ENCODE measurements at places on chromosomes 5 and 9.

GRCh38 chr5:171496456-171496855, 77.0 kb downstream of the FGF18 start:
- DNase-seq = no peak

DNA sequence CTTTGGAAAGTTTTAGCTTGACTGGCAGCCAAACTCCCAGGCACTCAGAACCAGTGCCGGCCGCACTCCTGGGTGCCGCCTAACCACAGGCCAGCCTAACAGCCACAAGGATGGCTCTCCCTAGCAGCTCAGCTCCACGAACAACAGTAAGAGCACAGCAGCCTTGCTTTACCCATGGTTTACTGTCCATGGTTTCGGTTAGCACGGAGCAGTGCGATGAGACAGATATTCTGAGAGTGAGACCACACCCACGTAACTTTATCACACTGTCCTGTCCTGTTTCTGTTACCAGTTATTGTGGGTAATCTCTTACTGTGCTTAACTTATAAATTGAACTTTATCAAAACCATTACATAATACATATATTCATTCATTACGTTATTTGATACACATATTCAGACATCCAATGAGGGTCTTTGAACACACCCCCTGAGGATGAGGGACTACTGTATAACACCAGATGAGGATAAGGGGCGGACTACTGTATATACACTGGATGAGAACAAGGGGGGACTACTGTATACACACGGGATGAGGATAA, 12.4 kb downstream of the CLPTM1L start:
- DNase-seq = no peak

DNA sequence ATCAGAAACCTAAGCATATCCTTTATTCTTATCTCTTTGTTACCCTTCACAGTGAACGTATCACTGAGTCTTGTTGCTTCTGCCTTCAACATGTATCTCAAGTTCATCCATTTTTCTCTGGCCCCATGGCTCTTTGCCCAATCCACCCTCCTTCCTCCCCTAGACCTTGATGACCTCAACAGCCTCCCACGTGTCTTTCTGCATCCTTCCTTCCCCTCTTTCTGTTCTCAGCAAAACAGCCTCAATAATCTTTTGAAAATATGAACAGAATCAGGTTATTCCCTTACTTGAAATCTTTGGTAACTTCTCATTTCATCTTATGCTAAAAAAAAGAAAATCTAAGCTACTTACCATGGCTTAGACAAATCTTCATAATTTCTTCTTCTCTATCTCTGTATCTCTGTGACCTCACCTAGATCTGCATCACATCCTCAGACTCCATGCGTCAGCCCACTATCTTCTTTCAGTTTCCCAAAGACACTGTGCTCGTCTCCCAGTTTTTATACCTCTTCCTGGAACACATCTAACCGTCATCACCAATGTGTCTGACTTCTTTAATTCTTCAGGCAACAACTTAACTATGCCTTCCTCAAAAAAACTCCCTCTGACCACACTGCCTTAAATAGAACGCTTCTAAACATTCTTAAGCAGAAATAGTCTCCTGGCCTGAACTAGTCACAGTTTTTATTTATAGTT, 208.0 kb downstream of the PARP8 start:
- DNase-seq = no peak

GRCh38 chr5:115977096-115977495, 14.8 kb downstream of the LVRN start:
- DNase-seq = no peak

DNA sequence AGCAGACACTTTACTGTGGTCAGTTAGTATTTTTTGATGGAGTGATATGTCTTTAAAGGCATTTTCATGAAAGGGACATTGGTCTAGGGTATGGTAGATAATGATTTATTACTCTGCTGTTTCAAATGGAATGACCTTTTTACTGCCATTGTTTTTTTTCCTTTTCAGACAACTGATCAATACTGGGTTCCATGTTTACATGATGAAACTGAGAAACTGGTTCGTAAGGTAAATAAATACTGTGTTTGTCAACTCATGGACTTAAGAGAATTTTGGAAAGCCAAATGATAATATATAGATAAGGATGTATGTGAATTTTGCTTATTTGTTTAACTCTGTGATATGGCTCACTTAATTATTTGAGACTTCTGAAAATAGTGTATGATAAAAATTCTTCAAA, 35.5 kb downstream of the VPS13A start:
- DNase-seq = no peak

- no peak for DNase-seq
Observed at GRCh38 chr9:127360829-127361228, 36.1 kb upstream of the SLC2A8 start.

DNA sequence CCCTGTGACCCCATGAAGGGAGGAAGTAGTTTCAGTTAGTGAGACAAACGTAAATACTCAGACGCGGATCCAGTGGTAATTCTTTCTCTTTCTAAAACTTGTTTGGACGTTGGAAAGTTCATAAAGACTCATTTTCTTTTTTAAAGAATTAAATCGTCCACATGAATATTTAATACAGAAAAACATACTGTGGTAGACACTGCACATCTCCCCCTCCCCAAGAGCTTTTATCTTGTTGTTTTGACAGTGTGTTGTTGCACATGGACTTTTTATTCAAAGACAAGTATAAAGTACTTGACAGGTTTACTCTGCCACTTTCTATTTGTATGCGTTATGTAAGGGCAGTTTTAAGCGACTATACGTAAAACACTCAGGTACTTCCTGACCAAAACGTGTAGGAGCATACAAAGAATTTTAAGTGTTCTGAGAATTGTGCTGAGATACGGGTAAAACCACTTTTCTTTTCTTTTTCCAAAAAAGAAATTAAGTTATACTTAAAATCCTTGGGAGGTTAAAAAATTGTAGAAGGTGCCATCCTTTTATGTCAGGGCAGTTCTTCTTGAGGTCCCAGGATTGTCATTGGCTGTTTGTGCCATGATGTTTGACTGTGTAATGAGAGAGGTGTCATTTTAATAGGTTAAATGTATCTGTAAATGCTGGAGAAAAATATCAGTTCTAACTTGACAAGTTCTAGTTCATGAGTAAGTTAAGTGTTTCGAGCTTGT, 1.3 kb downstream of the NIPBL start:
- no peak for DNase-seq

- DNase-seq = no peak
Observed at GRCh38 chr5:44225231-44226160, 163.7 kb downstream of the FGF10 start.

DNA sequence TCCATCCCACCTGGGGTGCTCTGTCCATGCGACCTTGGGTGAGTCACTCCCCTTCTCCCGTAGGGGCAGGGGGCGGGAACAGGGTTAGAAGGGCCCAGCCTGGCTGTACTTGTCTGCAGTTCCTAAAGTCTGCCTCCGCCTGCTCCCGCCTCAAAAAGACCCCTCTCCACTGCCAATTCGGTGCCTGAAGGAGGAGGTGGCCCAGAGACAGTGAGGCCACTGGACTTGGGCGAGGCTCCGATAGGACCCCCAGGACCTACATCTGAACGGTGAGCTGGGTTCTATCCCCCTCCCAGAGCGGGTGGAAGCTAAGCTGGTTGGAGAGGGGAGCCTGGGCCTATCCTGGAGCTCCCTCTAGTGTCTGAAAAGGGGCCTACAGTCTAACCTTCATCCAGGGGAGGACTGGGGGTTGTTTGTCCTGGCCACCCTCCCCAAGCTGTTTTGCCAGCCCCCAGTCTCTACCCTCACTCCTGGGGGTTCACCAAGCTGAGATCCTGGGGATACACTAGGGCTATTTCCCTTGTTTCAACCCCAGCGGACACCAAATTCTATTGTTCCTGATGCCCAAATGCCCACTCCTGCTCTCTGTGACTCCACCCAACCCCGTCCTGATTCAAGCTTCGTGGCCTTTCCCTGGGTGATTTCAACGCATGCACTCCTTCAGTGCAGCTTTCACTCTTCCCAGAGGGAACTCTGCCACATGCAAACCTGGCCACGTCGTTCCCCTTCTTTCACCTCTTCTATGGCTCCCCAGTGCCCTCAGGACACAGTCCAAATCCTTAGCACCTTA, 6.1 kb upstream of the CRB2 start:
- DNase-seq = peak; percentile 75

DNA sequence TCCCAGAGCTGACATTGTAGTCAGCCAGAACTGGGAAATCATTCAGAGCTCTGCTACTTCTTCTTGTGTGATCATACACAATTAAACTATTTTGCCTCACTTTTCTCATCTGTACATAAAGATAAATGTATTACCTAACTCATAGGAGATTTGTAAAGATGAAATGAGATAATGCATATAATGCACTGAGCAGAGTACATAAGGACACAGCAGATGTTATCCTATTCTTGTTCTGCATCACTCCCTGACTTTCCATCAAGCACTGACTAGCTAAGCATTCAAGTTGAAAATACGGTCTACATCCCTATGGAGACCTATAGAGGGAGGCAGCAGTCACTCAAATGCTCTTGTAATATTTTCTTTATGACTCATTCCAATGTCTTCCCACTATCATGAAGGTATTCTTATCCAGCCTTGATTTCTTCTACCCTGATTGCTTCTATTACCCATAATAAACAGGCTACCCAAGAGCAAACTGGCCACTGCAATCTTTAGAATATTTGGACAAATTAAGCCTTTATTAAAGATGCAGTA, 16.3 kb upstream of the PRR16 start:
- no peak for DNase-seq

- peak; percentile 33 for DNase-seq
Observed at GRCh38 chr5:132438917-132439316, 51.7 kb downstream of the IRF1 start.

- no peak for DNase-seq
Observed at GRCh38 chr5:164054461-164054860, 549.0 kb downstream of the MAT2B start.

- DNase-seq = peak; percentile 55
Observed at GRCh38 chr9:111926421-111926875, 29.8 kb downstream of the UGCG start.

DNA sequence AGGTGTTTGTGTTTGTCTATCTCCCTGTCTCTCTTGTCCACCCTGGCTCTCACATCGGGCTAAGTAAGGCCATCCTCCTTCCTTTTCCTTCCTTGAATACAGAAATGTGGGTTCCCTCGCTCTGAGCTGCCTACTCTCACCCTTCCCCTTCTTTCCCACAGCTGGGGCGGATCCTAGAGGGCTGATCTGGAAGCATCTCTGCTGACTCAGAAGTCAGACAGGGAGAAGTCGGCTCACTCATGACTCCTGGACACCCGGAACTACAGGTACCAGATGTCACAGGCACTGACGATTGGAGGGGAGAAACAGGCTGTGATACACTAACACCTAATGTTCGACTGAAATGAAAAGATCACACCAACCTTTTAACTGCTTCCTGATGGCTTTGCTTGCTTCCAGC, 41.3 kb downstream of the PTPN3 start:
- no peak for DNase-seq

- DNase-seq = no peak
Observed at GRCh38 chr5:139806726-139807646, 11.4 kb downstream of the PSD2 start.

DNA sequence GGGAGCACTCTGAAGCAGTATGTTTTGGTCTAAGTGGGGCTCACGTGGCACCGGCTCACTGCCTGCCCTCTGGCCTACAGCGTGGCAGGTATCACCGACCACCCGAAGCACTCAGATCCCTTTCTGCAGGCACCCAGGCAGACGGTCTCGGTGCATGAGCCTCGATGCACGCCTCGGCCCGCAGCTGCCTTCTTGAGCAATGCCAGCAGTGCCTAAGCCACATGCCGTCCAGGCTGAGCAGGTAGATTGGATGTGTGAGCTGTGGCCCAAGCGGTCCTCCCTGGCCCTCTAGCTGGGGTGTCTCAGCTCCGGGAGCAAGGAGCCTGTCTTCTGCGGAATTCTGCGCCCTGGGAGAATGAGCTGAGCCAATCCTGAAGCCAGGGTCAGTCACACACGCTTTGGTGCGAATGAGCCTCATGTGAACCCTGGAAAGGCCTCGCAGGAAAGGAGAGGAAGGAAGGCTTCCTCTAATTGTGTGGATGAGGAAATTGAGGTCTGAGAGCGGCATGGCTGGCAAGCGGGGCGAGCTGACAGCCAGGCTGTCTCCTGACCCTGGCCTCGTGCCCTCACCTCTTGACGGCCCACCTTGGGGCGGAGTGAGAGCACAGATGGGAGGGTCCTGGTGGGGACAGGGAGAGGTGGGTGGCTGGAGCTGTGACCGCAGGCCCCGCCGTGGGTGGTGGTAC, 14.4 kb downstream of the RXRA start:
- DNase-seq = no peak

DNA sequence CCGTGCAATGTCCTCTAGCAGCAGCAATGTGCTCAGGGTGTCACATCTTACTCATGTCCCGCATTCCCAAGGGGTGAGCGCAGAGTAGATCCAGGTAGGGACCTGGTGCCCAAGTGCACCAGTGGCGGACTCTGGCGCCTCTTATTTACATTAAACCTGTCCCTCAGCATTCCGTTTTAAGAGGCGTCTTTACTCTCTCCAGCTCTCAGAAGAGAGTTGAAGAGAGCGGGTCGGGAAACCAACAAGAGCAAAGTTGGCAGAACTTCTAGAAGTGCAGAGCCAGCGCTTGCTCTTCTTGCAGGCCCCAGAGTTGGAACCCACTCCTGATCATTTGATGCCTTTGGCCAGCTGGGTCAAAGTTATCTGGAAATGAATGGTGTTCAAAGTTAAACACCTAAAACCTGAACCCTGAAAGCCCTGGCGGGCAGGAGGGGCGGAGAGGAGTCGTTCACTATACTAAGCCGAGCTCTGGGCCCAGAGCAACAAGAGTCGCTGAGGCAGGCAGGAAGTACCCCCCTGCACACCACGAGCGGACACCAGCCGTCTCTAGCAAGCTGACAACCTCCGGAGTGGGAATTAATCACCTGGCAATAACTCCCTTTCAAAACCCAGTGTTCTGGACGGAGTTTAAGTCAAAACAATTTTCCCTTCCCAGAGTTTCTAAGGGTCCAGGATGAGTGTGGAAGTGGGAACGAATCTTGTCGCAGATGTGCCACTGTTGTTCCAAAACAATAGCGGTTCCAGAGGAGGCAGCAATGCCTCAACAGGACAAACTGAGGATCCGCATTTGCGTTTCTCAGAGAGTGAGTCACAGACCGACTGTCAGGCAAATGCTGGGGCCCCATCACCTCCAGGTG, 122.8 kb downstream of the TMEM161B start:
- DNase-seq = no peak

DNA sequence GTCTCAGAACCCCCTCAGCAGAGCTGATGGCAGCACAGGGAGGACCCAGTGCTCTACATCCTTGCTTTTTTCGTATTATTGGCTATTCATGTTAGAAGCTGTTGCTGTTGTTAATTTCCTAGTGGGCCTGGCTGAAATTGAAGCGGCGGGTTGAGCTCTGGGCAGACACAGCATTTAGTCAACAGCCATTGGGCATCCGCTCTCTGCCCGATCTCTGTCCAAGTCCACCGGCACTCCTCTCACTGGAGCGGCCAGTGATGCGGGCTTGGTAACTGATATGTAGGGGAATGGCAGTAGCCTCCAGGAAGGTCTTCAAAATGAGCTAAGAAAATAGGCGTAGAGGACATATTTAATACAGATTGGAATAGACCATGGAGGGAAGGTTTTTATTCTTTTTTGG, 1.3 kb upstream of the GARNL3 start:
- DNase-seq = no peak

DNA sequence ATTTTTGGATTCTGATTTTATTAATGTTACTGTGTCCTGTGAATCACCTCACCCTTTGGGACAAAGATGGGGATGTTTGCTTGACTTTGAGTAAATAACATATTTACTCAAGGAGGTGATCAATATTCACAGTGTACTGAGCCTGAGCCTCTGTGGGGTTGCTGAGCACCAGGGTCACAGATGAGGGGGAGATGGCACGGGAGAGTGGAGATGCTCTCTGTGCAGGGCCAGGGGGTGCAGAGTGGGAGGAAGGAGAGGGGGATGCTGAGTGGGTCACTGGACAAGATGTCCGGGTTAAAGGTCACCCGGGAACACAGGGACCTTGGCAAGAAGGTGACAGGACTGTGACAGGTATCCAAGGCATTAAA, 4.0 kb downstream of the SQSTM1 start:
- DNase-seq = no peak

All from activated T-cell treated with anti-CD3 and anti-CD28 coated beads, Interleukin-2, amount 50 U/mL, for 24 hours (primary cell).